ENCODE measurements at places on chromosomes 4 and X.

DNA sequence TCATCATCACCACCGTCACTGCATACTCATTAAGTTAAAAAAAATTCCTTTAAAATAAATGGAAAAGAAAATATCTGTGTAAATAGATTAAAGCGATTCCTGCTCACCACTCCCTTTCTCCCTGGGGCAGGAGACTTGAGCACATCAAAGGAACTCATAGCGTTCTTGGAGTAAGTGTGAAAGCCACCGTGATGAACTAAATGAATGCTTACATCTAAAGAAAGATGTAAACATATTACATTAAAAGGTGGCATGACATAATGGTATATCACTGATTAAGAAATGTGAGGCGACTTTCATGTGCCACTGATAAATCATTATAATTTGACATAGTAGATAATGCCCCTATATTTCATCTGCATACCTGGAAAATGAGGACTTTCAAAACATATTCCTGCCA, 92.0 kb downstream of the SNCA start:
- DNase-seq = no peak

DNA sequence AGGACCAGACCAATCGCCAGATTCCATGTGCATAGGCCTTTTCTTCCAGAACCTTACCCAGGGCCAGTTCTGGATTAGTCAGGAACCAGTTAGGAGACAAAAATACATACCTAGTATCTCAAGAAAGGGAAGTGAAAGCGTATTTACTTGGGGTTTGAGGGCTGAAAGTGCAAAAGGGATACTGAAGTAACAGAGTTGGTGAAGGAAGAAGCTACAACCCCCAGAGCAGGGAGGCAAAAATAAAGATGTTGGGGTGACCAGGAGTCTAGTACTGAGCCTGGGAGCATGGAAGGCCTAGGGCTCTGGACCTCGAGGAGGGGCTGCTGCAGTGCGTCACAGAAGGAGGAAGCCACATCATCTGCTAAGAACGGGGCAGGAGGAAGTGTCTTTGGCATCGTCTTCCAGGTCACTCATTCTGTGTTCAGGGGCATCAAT, 38.3 kb downstream of the TKTL1 start:
- DNase-seq = no peak

- DNase-seq = no peak
Observed at GRCh38 chrX:12779534-12779933, 11.7 kb upstream of the PRPS2 start.

GRCh38 chr4:73822389-73822788, 14.1 kb upstream of the CXCL6 start:
- DNase-seq = peak; percentile 87

DNA sequence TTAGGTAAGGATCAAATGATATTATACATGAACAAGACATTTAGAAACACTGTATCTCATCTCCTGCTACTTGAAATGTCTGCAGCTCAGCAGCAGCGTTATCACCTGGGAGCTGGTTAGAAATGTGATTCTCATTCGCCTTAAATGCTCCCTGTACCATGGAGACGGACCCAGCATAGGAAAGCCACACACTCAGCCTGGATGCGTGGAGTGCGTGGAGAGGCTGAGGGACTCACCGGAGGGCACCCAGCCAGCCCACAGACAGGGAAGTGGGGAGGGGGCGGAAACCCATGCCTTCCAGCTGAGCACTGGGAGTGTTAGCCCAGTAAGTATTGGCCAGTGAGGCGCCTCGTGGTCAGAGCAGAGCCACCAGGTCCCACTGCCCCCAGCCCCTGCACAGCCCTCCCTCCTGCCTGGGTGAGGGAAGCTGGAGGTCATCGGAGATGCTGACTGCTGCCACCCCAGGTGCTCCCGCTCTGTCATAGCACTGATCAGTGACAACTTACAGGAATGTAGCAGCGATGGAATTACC, 15.2 kb downstream of the SUPT20HL1 start:
- no peak for DNase-seq

DNA sequence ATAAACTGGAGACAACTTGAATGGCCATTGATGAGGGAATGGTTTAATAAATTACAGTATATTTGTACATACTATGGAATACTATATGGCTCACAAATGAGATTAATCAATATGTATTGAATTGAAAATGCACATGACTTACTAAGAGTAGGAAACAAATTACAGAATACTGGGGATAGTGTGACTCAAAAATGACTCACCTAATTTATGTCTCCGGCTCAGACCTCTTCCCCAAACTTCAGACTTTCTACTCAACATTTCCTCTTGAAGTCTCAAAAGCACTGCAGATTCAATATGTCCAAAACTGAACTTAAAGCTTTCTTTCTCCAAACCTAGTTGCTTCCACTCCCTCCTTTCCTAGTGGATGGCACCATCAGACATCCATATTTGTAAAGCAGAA, 28.8 kb upstream of the GRIA3 start:
- peak; percentile 28 for DNase-seq

- peak; percentile 46 for DNase-seq
Observed at GRCh38 chr4:13865871-13866669, 238.5 kb upstream of the BOD1L1 start.

GRCh38 chr4:77845400-77845799, 17.2 kb upstream of the MRPL1 start:
- DNase-seq = peak; percentile 18

- DNase-seq = no peak
Observed at GRCh38 chr4:112370466-112370865, 73.3 kb downstream of the ALPK1 start.

DNA sequence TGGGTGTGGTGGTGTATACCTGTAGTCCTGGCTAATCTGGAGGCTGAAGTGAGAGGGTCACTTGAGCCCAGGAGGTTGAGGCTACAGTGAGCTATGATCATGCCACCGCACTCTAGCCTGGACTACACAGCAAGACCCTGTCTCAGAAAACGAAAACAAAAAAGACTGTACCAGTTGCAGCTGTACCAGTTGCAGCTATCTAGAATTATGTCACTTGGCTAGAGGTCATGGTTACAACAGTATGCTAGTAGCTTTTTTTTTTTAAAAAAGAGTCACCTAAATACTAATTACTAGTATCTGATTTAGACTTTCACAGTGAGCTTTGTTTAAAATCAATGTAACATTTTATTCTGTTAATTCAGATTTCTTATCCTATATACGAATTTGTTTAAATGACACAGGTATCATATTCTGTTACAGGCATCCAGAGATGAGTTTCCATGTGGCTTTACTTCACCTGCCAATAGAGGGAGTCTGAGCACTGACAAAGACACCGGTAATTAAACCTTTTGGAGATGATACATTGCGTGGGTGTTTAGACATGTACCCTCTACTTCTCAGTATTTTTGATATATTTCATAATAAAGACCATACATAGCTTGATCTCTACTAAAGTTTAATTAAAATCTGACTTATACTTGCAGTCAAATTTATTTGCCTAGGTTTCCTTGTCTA, 100.2 kb upstream of the IL13RA1 start:
- DNase-seq = no peak

- peak; percentile 23 for DNase-seq
Observed at GRCh38 chrX:46582966-46583365, 9.4 kb downstream of the CHST7 start.

DNA sequence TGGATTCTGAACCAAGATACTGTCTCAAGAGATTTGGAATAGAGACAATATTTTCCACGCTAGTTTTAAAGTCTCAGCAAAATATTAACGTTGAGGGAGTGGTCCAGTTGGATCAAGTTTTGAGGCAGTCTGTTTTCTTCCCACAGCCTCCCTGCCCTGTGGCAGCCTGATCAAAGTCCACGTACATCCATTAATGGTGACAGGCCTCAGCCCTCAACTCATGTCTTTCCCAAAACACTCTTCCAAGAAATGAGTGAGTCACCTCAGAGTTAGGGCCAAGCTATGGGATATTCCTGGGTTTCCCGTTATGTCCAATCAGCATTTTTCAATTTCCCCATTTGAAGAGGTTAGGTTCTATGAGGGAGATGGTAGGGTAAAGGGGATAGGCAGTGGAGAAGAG, 28.5 kb downstream of the EGFL6 start:
- no peak for DNase-seq

GRCh38 chrX:84441143-84441542, 61.1 kb downstream of the HDX start:
- peak; percentile 4 for DNase-seq

- no peak for DNase-seq
Observed at GRCh38 chrX:71974916-71975315, 64.3 kb downstream of the NHSL2 start.

- DNase-seq = no peak
Observed at GRCh38 chr4:73856518-73856917, 3.4 kb downstream of the PF4V1 start.

- DNase-seq = no peak
Observed at GRCh38 chr4:22488106-22488505, 27.8 kb downstream of the ADGRA3 start.

- DNase-seq = no peak
Observed at GRCh38 chrX:8194216-8194615, 23.1 kb upstream of the VCX2 start.

DNA sequence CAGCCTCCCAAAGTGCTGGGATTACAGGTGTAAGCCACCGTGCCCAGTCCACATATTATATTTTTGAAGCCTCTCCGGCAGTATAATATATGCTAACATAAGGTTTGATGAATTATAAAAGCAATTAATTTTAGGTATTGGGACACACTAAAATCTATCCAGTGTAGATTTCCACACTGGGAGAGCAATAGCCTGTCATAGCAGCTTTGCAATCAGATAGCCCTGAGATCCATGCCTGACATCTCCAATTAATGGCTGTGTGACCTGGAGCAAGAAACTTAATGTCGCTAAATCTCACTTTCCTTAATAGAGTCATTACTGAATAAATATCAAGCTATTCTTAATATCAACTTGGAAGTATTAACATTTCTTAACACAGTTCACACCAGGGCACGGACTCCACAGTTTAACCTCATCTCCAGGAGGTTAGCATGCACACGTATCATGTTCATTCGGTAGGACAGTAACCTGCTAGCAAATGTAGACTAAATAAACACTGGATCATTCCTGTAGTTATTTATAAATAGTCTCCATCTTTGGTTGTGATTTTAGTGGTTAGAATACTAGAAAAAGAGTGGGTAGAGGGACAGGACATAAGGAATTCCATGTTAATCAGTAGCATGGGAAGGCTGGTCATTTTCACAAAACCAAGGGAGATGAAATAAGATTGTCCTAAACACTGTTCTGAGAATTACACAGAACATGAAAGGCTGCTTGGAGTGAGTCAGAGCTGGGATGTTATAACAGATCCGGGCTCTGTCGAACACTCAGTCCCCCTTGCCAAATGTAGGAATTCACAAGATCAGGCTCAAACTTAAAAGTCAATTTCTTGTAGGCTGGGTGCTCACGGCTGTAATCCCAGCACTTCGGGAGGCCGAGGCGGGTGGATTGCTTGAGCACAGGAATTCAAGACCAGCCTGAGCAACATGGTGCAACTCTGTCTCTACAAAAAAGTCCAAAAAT, 254.7 kb downstream of the PALLD start:
- DNase-seq = peak; percentile 32

DNA sequence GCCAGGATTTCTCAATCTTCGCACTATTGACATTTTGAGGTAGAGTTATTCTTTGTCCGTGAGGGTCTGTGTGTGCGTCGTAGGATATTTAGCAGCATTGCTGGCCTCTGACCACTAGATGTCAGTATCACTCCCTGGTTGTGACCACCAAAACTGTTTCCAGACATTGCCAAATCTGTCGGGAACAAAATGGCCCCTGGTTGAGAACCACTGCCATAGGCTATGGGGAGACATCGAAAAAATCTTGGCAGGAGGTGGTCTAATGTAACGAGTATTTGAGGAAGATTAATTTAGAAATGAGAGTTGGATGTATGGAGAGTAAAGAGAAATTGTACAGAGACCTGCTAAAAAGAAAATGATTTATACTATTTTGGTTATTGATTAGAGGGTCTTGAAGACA, 108.4 kb downstream of the DOCK11 start:
- peak; percentile 46 for DNase-seq

DNA sequence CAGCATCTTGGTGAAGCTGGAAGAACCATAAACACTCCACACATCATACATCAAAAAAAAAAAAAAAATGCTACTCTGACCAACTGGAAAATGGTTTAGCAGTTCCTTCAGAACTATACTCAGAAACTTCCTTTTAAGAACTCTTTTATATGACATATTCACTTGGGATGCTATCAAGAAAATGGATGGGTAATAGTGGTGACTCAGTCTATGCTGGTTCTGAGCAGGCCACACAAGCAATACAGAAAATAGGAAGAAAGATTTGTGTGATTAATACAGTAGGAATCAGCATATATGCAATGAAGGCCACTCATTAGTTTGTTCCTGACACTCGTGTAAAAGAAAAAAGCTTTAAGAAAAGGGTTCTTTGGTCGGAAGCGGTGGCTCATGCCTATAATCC, 123.5 kb upstream of the FAT4 start:
- DNase-seq = peak; percentile 8

DNA sequence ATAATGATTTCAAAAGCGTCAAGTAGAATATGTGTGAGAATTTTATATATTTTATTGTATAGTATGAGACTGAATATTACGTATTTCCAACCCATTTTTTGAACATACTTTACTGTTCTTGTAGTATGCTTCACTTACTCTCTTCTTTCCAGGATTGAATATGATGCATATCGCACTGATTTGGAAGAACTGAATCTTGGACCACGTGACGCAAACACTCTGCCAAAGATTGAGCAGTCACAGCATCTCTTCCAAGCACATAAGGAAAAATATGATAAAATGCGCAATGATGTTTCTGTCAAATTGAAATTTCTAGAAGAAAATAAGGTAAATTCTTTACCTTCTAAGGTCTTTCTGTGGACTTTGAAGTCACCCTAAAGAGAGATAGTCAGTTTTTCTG, 48.1 kb upstream of the FHDC1 start:
- DNase-seq = no peak

- DNase-seq = no peak
Observed at GRCh38 chr4:70629469-70630090, 1.0 kb downstream of the ENAM start.

- no peak for DNase-seq
Observed at GRCh38 chrX:133937022-133937421, 48.4 kb downstream of the GPC3 start.

DNA sequence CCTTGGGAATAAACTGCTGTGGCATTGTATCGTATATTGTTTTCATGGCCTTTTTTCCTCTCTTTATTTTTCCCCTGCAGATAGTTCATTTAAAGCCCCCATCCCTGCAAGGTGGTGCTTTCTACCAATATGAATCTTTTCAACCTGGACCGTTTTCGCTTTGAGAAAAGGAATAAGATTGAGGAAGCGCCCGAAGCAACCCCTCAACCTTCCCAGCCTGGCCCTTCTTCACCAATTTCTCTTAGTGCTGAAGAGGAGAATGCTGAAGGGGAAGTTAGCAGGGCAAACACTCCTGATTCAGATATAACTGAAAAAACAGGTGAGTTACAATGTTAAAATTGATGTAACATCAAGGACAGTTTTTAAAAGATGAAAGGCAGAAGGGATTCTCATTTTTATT, 601 bp downstream of the SMARCAD1 start:
- DNase-seq = no peak

GRCh38 chrX:117839544-117839943, 277.1 kb downstream of the KLHL13 start:
- no peak for DNase-seq

DNA sequence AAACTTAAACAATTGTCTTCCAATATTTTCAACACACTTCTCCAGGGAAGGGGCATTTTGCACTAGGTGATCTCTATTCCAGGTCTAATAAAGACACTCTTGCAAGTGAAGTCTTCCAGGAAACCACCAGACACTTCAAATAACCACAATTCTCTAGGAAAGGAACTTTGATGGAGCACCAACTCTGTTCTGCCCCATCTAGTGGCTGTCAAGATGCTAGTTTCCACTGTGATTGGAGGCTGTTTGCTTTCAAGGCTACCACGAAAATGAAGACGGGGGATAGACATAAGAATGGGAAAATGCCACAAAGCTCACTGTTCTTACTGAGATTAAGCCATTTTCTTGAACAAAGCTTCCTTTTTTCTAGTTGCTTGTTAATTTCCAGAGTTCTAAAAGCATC, 100.6 kb upstream of the F9 start:
- DNase-seq = peak; percentile 11

All from HT1080 (cell line).